ENCODE measurements at places on chromosomes 11 and 22.
A peak's percentile ranks its signal among the peaks of the same experiment; 100 is the strongest.

DNA sequence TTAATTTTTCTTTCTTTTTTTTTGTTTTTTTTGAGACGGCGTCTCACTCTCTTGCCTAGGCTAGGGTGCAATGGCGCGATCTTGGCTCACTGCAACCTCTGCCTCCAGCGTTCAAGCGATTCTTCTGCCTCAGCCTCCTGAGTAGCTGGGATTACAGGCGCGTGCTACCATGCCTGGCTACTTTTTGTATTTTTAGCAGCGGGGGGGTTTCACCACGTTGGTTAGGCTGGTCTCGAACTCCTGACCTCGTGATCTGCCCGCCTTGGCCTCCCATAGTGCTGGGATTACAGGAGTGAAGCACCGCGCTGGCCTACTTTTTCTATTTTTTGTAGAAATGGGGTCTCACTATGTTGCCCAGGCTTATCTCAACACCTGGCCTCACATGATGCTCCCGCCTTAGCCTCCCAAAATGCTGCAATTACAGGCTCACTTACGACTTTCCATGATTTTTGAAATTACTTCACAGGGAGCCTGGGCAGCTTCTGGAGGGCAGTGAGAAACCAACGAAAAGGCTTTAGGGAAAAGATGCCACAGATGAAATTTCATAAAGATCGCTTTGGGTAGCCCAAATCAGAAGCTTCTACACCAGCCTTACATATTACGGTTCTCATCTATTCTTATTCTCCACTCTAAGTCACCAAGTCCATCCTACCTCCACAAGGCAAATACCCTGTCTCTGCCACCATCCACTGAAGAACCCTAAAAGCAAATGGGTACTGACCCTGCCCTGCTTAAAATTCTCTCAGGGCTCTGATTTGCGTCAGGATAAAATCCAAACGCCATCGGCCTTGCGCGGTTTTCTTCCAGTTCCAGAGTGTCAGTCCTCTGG is 866 bp upstream of the RRM1 start:
- peak overlapping the region; percentile 96 for H3K27ac ChIP-seq
- peak overlapping the region; percentile 87 for H3K4me3 ChIP-seq
- no peaks in the 10 kb centered on the region for H3K27me3 ChIP-seq
- no peaks in the 10 kb centered on the region for H3K36me3 ChIP-seq

DNA sequence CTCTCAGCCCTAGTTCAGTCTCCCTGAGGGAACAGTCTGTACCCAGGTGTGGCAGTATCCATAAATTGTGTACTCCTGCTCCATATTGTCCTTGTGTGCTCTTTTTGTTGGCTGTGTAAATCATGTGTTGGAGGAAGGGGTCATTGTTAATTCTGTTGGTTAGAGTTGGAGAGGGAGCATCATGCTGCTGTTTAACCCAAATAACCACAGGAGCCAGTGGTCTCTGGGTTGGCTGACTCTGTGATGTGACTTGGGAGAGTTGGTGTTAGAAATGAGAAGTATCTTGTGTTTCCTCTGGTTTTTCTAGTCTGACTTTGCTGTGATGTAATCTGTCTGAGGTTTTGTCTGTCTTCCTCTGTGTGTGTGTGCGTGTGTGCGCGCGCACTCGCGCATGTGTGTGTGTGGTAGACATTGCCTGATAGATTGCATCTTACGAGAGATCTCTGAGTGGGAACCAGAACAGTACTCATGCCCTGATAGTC is 30.5 kb downstream of the CTNND1 start:
- H3K27ac ChIP-seq = peak overlapping the region; percentile 25
- peaks cover 17% of the 10 kb centered on the region for H3K4me1 ChIP-seq
- H3K27me3 ChIP-seq = no peaks in the 10 kb centered on the region
- DNase-seq = no peak
- H3K4me3 ChIP-seq = no peak overlapping the region

GRCh38 chr11:45803971-45804760 is 783 bp upstream of the SLC35C1 start:
- H3K27ac ChIP-seq = no peak overlapping the region
- H3K4me3 ChIP-seq = peak overlapping the region; percentile 94
- DNase-seq = peak; percentile 73
- H3K36me3 ChIP-seq = no peaks in the 10 kb centered on the region

GRCh38 chr22:23233752-23234408 is 53.6 kb downstream of the BCR start:
- no peak overlapping the region for H3K4me3 ChIP-seq
- H3K36me3 ChIP-seq = no peaks in the 10 kb centered on the region
- DNase-seq = peak; percentile 81
- H3K4me1 ChIP-seq = peaks cover 25% of the 10 kb centered on the region

DNA sequence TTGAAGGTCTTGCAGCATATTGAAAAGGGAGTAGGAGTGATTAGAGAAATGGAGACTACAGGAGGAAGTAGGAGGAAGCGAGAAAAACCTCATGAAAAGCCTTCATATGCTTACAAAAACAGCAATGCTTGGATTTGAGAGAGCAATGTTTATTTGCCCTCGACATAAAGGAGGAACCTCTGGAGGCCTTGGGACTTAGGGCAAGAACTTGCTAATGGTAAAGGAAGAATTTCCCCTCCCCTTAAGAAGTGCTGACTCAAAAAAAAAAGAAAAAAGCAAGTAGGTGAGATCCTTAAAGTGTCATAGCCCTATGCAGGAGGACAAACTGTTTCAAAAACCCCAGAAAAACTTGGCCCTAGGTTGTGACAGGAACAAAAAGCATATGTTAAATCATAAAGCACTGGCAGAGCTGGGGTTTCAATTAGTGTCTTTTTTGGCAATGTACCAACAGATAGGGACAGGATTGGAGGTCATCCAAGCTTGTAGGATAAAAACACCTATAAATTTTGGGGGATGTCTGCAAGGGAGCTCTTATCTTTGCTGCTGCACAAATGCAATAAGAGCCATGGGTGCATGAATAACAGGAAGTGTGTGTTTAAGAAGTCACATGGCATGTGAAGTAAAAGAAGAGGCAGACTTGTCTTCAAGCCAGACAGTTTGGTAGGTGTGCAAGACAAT is 4.9 kb downstream of the GLYAT start:
- peaks cover 14% of the 10 kb centered on the region for H3K27me3 ChIP-seq
- no peak for DNase-seq
- no peak overlapping the region for H3K27ac ChIP-seq

- H3K27ac ChIP-seq = no peak overlapping the region
- DNase-seq = peak; percentile 50
- no peak overlapping the region for H3K4me3 ChIP-seq
- no peaks in the 10 kb centered on the region for H3K36me3 ChIP-seq
Measured at GRCh38 chr11:128865490-128865889, 1.6 kb downstream of the KCNJ1 start.

DNA sequence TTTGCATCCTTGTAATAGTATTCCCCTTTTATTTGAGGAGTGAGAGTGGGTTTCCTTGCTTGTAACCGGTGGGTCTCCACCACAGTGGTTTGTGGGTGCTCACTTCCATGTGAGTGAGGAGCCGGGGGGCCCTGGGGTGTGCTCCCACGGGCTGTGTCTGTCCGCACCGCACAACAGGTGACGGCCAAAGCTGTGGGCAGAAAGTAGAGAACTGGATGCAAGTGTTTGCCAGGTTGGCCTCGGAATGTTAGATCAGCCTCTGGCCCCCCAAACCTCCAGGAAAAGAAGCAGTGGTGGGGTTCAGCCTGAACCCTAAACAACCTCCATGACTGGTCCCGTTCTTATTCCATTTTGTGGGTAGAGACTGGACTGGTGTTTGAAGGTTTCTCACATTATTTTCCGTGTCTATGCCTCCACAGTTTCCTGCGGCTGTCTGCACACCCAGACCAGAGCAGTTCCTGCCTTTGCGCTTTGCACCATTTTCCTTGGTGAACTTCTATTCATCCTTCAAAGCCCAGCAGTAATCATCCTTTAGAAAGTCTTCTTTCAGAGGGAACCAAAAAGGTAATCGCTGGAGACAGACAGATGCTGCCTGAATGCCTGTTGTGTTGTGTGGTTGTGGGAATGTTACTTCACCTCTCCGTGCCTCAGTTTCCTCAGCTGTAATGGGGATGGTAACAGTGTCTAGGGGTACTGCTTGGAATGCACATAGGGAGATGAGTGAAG is 77.2 kb downstream of the MYEOV start:
- H3K4me3 ChIP-seq = no peak overlapping the region
- H3K27ac ChIP-seq = no peak overlapping the region
- DNase-seq = no peak
- H3K36me3 ChIP-seq = no peaks in the 10 kb centered on the region

DNA sequence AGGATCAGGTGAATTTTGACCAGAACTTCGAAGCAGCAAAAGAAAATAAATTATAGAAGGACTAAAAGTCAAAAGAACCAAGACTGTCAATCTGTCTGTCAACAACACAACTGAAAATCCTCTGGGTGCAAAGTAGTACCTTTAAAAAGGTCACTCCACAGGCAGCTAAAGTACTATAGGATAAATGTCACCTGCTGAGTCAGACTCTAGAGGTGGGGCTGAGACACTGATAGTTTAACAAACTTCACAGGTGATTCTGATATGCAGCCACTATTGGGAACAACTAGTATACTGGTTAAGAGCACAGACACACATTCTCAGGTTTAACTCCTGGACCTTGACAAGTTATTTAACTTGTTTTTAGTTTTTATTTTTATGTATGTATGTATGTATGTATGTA is 107.3 kb downstream of the FCHSD2 start:
- no peak for DNase-seq
- H3K4me3 ChIP-seq = no peak overlapping the region
- H3K27ac ChIP-seq = no peak overlapping the region
- no peaks in the 10 kb centered on the region for H3K27me3 ChIP-seq

- H3K4me3 ChIP-seq = no peak overlapping the region
- H3K27me3 ChIP-seq = no peaks in the 10 kb centered on the region
- no peak for DNase-seq
- no peaks in the 10 kb centered on the region for H3K4me1 ChIP-seq
- no peak overlapping the region for H3K27ac ChIP-seq
Measured at GRCh38 chr11:130338667-130339066, 23.9 kb upstream of the ZBTB44 start.

GRCh38 chr22:21659864-21660525 is 5.8 kb upstream of the PPIL2 start:
- H3K4me3 ChIP-seq = no peak overlapping the region
- no peaks in the 10 kb centered on the region for H3K27me3 ChIP-seq
- no peaks in the 10 kb centered on the region for H3K36me3 ChIP-seq
- no peaks in the 10 kb centered on the region for H3K4me1 ChIP-seq
- DNase-seq = no peak
- H3K27ac ChIP-seq = no peak overlapping the region

DNA sequence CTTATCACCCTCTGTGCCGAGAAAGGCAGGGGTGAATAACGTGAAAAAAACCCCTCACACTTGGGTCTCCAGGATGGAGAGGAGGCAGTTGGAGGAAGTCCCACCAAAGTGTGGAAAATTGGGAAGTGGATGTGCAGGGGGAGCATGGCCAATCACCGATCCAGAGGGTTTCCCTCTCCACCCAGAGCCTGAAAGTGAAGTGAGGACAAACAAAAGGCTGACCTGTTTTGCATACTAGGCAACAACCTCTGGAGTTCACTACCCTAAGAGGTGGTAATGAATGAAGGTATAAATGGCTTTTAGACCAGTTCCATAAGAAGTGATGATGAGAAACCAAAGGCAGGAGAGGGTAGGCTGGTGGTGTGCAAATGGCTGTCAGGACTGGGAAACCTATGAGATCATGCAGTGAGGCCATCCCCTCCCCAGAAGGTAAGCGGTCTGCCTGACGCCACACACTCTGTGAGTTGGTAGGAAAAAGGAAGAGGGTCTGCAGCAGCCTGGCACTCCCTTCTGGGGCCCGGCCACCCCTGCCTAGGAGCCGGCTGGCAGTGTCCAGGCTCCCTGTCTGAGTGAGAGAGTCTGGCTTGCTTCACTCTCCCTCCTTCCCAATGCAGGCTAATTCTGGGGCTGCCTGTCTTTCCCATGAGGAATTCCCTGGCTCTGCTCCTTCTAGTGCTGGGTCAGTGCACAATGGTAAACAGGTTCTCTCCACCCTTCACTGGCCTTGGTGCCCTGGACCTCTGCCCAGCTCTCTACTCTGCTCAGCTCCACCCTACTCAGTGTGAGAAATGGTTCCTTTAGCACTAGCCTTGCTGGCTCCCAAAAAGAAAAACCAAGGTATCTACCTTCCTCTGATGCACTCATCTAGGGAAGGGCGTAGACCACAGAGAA is 15.6 kb downstream of the TBC1D10A start:
- H3K4me1 ChIP-seq = peaks cover 42% of the 10 kb centered on the region
- DNase-seq = peak; percentile 84
- no peak overlapping the region for H3K4me3 ChIP-seq
- peak overlapping the region; percentile 78 for H3K27ac ChIP-seq

- H3K4me3 ChIP-seq = 0 out of 2 replicates have a peak overlapping the region, but pooled peaks have one; percentile 14
- H3K4me1 ChIP-seq = peaks cover 33% of the 10 kb centered on the region
- peaks cover 64% of the 10 kb centered on the region for H3K36me3 ChIP-seq
Measured at GRCh38 chr11:130908770-130909625, 7.3 kb downstream of the SNX19 start.

GRCh38 chr11:107789767-107790166 is 68.8 kb downstream of the SLC35F2 start:
- H3K27me3 ChIP-seq = no peaks in the 10 kb centered on the region
- H3K36me3 ChIP-seq = no peaks in the 10 kb centered on the region
- H3K4me1 ChIP-seq = 0 out of 2 replicates have a peak, but pooled peaks cover 4% of the 10 kb centered on the region

- H3K27ac ChIP-seq = no peak overlapping the region
- no peaks in the 10 kb centered on the region for H3K27me3 ChIP-seq
- no peak overlapping the region for H3K4me3 ChIP-seq
- peaks cover 22% of the 10 kb centered on the region for H3K4me1 ChIP-seq
- peaks cover 42% of the 10 kb centered on the region for H3K36me3 ChIP-seq
- no peak for DNase-seq
Measured at GRCh38 chr11:118581057-118581456, 8.8 kb downstream of the ARCN1 start.

DNA sequence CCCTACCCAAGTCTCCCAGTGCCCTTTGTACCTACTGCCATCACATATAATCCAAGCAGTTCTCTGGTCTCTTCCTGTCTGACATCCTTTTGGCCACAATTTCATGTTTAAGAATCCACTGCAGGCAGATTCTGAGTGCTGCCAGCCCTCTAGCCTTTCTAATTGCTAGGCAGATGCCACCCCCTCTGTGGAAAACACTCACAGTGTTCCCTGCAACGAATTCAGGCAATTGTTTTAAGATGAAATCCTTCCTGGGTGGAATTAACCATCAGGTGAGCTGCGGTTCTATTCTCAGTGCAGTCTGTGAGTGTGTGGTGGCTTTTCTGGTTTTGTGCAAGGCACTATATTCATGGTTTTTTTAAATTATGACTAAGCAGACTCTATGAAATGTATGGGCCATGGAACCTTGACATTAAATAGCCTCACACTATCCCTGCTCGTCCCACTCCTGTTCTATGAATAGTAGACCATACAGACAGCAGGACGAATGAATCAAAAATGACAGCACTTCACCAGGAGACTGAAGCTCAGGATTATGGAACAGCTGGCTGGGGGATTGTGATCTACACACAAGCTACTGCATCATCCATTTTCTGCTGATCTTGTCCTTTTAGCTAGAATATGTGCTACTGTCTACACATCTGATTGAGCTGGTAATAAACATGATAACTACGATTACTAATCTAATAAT is 29.8 kb upstream of the BMAL1 start:
- no peaks in the 10 kb centered on the region for H3K36me3 ChIP-seq
- H3K27ac ChIP-seq = no peak overlapping the region
- no peak overlapping the region for H3K4me3 ChIP-seq
- H3K27me3 ChIP-seq = no peaks in the 10 kb centered on the region
- no peaks in the 10 kb centered on the region for H3K4me1 ChIP-seq
